ENCODE measurements at places on chromosomes 16 and 17.

DNA sequence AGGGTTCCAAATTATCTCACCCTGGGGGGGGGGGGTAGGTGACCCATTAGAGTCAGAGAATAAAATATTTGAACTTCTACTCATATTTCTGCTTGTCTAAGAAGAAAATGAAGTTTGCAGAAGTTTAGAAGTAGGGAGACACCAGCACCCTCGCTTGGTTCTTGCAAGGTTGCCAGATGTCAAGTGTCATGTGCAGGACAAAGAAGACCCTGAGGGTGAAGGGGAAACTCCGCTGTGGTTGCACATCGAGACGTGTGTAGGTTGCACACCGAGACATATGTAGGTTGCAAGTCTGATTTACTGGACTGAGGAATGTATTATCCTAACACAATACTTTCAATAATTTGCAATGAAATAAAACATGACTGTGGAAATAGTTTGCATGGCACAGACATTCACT is 42.4 kb upstream of the IRF8 start:
- no peak for DNase-seq

DNA sequence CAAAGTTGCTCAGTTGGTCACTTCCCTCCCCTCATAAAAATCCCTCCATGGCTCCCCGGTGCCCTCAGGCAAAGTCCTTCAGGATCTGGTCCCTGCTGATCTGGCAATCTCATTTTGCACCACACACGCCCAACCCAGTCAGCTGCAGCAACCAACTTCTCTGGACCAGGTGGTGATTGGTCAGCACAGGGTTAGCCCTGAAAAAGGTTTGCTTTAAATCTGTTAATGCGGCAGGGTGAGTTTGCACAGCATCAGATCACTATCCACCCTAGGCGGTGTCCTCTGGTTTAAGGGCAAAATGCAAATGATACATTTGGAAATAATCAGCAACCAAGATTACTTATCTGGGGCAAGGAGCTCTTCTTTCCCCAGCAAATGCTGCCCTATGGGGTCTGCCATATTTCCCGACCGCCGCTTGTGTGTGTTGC is 42.9 kb upstream of the TNRC6C start:
- no peak for DNase-seq

GRCh38 chr17:55172612-55173011 is 92.1 kb upstream of the HLF start:
- no peak for DNase-seq

DNA sequence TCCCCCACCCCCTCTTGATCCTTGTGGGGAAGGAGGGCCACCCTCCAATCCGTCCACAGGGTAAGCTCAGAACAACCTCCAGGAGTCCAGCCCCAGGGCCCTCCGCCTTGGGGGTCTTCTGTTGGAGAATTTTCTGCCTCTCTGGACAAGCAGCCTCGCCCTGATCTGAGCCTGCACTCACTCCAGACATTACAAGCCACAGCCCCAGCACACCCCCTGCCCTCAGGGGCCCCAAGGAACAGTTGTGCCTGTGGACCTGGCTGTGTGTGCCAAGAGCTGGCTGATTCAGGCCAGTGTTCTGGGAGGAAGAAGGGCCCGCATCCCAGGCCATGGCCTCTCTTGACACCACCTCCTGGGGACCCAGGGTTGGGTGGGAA is 477 bp upstream of the ARHGAP27 start:
- no peak for DNase-seq

DNA sequence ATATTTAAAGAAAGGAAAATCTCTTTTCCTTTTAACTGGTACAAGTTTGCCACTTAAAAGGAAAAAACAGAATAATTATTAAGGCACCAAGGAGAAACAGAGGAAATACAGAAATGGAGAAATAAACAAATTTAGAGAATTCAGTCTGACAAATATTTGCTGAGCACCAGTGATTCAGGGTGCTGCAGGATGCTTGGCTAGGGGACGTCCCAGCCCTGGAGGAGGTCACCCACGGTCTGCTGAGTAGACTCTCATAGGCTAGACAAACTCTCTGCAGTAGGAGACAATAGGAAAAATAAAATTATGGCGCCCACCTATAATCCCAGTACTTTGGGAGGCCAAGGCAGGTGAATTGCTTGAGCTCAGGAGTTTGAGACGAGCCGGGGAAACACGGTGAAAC is 15.9 kb downstream of the C1QTNF1 start:
- no peak for DNase-seq

DNA sequence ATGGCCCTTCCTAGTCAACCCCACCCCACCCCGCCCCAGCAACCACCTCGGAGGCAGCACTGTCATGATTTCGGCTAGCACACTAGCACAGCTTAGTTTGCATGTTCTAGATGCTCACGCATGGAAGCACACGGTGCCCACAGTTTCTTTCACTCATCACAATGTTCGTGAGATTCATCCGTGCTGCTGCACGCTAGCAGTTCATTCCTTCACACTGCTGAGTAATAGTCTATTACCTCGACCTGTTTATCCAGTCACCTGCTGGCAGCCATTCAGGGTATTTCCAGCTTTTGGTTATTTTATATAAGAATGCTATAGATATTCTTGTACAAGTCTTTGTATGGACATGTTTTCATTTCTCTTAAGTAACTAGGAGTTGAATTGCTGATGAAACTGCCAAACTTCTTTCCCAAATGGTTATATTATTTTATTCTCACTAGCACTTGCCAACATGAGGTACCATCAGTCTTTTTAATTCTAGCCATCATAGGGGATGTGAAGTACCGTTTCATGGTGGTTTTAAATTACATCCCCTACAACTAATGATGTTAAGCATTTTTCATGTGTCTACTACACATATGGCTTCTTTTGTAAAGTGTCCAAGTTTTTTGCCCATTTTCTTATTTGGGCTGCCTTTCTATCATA is 75.7 kb downstream of the CYTH1 start:
- DNase-seq = no peak

GRCh38 chr16:4743226-4743878 is 9.0 kb downstream of the DNAAF8 start:
- DNase-seq = no peak

GRCh38 chr16:66691234-66691633 is 5.3 kb downstream of the CMTM4 start:
- no peak for DNase-seq

DNA sequence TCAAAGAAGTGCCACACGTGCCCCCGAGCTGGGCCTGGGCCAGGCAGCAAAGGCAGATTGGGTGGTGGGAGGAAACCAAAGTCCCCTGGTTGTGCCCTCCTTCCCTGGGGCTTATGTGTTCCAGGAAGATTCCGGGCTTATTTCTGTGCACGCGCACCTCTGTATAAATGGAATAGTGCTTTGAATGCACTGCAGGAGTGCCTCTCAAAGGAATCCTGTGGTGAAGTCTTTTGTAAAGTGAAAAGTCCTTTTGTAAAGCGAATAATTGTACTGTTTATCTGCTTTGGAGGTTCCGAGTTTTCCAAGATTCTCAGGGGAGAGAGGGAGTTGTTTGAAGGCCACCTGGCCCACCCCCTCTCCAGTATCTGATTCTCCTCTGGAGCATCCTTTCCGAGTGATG is 26.8 kb downstream of the C17orf75 start:
- no peak for DNase-seq

DNA sequence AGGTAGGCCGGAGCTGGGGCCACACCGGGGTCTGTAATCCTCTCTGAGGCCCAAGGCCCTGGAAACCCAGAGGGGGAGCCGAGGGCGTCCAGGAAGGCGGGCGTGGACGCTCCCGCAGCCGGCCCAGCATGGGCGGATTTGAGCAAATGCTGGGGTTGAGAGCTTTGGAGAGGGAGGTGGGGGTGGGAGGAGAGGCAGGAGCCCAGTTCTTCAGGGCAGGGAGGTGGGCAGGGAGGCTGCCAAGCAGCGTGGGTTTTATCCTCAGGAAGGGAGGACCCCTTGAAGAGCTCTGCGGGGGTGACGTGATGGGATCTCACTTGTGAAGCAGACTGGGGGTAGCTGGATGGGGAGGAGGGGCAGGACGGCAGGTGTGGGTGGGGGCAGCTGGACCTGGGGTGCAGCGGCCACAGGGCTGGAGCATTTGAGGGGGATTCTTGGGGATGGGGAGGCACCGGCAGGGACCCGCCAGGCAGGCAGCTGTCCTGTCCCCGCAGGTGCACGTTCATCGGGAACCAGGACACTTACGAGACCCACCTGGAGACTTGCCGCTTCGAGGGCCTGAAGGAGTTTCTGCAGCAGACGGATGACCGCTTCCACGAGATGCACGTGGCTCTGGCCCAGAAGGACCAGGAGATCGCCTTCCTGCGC is 17.2 kb downstream of the TRAF7 start:
- DNase-seq = no peak

- no peak for DNase-seq
Measured at GRCh38 chr16:19223235-19224170, 55.5 kb downstream of the SYT17 start.

DNA sequence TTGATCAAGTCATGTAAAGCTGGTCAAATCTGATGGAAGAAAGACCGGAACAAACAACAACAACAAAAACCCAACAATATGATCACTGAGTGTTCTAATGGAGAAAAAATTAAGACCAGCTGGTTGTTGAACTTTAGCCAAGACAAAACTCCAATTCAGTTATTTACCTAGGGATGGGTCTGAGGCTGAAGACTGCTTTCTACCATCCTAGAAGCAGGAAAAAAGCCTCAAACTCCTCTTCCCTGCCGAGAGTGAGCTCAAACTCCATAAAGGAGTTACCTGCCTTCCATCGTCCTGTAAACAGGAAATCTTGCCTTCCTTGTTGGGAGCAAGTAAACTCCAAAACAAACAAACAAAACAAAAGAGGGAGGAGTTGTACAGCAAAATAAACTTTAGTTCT is 23.1 kb upstream of the TMEM98 start:
- DNase-seq = no peak
